Epithelial cell of esophagus (primary cell): ENCODE measurements at places on chromosomes 12 and 14.

GRCh38 chr12:66232263-66232662 is 43.2 kb downstream of the IRAK3 start:
- DNase-seq, result no peak

DNA sequence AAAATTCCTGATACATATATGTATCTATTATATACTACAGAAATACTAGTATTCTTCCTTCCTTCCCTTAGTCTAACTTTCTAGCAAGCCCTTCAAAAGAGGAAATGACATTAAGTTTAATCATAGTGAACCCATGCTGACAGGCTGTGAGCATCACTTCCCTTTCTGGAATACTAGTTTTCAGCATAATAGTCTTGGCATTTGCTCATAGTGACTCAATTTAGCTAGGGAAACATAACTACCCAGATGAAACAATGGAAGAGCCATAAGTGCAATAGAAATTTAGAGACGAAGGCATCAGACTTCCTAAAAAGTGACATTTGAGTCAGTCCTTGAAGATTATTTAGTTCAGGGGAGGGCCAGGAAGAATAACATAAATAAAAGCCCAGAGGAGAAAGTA is 184.5 kb upstream of the CRY1 start:
- peak; percentile 76 for DNase-seq

DNA sequence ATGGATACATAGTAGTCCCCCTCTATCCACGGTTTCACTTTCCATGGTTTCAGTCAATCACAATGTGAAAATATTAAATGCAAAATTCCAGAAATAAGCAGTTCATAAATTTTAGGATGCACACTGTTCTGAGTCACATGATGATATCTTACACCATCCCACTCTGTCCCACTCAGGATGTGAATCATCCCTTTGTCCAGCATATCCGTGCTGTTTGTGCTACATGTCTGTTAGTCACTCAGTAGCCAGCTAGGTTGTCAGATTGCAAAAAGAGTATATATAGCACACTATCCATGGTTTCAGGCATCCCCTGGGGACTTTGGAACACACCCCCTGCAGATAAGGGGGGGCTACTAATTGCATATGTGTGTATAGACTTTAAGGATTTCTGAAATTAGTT is 8.1 kb upstream of the NAA30 start:
- peak; percentile 89 for DNase-seq

DNA sequence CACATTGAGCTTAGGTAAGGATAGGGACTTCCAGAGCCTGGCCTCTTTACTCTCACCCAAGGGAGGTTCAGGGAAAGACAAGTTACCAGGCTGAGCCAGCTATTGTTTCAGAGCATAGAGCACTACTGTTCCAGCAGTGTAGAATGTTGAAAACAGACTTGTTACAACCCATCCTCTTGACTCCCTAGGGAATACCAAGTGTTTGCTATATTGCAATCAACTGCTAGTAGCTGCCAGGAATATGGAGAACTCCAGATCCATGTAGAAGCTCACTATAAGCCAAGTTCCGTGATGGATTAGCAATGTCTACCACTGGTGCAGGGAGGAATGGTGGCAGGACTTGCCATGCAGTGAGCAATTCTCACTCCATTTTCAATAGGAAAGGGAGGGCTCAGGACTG is 199.8 kb upstream of the RBM19 start:
- DNase-seq, result no peak

GRCh38 chr12:15545334-15545733 is 223.0 kb downstream of the PTPRO start:
- no peak for DNase-seq

GRCh38 chr12:51421266-51421884 is 3.3 kb upstream of the SLC4A8 start:
- peak; percentile 72 for DNase-seq

- no peak for DNase-seq
These were observed 67.8 kb downstream of the MAP3K9 start for GRCh38 chr14:70741482-70741881.

DNA sequence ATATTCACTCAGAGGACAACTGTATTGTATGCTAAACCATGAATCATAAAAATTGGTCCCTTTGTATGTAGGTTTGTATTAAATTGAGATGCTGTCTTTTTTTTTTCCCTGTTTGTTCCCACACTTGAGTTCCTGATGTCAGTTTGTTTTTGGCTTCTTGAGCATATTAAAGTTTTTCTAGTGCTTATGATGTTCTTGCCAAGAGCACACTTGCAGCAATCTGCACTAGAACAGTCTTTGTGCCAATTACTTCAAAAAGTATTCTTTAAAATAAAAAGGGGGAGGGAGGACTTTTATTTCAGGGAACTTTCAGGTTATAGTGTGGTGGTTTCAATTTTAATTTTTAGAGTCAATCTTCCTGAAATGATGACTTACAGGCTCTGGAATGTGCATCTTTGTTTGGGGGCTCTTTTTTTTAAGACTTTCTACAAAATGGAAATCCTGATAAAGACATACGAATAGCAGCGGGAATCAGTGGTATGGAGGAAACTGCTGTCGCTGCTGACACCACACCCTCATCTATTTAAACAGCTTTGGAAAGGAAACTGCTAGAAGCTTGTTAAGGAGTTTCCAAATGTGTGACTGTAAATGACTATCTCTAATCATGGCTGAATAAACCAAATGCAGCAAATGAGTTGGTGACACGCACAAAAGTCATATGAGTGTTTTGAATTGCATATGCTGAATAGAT is 188.6 kb downstream of the EGLN3 start:
- DNase-seq, result no peak

DNA sequence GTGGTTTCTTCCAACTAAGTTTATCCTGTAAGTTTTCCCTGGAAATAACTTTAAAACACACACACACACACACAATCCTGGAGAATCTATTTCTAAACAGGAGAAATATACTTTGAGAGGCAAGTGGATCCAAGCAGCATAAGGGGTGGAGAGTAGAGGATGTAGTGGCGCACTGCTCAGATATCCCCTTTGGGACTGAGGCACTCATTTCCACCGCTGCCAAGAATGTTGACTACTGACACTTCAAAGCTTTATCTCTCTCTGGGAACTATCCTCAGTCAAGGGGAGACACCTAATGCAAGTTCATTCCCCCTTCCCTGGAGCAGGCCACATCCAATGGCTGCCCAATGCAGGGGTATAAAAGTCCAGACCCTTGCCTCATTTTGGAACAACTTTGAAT is 75.8 kb downstream of the CAPZA3 start:
- no peak for DNase-seq

DNA sequence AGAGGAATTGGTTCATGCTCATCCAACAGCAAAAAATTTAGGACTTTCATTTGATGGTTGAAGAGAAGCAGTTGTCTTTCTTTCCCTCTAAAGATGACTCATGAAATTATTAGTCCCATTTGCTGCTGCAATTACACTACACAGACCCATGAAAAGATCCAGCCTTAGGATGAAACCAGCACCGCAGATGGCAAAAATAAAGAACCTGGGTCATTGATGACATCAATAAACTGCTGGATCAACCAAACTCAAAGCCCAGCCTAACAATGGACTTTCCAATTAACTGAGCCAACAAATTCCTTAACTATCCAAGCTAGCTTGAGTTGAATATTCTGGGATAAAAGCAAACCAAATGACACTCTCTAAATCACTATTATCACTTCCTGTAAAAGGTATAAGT is 20.7 kb downstream of the DICER1 start:
- no peak for DNase-seq

DNA sequence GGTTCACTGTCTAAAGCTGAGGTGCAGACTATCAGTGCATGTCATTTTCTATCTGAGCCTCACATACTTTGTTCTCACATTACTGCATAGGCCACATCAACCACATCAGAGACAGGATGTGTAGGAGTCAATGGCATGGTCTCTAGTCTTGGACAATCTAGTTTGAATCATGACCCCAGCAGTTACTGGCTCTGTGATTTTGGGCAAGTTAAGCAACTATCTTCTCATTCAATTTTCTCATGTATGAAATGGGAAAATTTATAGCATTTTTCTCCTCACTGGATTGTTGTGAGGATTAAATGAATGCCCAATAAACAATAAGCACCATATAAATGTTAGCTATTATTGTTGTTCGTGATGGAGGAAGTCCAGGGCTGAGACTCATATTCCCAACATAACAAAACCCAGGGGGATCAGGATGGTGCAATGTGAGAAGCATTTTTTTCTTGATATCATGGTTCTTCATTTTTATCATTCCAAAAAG is 432.6 kb downstream of the LRIG3 start:
- no peak for DNase-seq
